Activated CD4-positive, alpha-beta T cell treated with anti-CD3 and anti-CD28 coated beads, Interleukin-2, amount 10 ng/mL, durations not matched to agents 24 days and 14 days (primary cell): ENCODE measurements at places on chromosomes 3 and 15.

DNA sequence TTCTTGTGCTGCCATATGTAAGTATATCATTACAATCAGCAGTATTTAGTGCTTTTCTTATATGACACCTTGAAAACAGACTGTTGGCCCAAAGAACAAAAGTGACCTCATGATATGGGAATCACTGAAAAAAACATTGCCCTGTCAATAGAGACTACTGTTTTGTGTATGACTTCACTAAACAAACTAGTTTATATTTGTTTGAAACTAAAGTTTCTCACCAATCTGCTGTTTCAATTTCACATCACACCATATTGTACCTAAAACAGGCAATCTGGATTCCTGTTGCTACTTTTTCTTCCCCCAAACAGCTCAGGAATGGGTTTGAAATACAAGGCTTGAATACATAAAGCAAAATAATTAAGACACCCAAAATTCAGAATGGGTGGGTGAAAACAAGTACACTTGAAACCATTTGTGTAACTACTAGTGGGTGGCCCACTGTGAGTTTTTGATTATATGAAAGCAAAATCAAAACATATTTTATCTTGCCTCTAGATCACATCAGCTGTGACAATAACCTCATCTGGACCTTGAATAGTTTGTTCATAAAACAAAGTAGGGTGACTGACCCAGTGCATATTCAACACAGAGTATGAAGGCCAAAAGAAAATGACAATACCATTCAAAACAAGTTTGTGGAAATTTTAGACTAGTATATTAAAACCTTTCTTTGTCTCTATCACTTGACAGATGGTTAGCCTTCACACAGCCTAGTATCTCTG is 5.9 kb downstream of the ZBTB20 start:
- DNase-seq, result no peak

DNA sequence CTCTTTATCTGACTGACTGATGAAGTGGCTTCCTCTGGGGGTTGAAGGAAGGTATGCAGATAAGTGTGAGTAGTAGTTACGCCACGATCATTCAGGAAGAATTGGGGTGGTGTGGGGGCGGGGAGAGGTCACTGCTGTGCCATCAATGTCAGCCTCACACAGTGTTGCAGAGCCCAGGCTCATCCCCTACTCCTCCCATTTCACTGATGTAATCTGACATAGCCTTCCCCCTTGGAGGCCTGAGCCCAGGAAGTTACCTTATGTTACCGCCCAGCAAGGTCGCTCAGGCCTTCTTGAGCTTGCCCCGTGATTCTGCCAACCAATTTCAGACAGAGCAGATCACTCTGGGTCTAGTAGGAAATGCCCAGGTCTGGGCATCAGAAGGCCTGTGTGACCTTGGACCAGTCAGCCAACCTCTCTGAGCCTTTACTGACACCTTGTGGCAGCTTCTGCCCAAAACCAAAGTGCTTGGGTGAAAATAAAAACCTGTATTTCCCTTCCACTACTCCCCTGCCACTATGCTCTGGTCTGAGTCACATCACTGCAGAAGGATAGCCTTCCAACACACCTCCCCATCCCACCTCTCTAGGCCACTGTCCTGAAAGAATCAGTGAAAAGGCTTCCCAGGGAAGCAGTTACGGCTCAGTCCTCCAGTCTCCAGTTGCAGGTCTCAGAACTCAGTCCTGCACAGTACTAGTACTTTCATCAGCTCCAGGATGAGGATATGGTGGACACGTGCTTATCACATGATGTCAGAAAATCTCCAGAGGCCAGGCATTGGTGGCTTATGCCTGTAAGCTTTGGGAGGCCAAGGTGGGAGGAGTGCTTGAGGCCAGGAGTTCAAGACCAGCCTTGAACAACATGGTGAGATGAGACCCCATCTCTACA is 28.1 kb upstream of the INSYN1 start:
- peak; percentile 60 for DNase-seq

DNA sequence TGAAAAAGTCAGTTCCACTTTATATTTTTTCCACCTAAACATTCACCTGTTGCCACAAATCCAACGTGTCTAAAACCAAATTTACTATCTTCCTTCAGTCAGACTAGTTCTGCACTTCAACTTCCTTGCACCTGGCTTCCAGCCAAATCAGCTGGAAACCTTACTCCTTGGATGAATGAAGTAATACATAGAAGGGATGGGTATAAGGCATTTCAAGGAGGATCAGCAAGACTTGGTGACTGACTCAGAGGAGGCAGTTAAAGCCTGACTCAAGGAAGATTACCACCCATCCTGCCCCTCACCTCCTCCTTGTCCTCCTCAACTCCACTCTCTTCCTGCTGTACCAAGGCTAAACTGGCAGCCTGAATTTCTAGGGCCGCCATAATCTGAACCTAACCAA is 37.1 kb downstream of the QTRT2 start:
- no peak for DNase-seq

DNA sequence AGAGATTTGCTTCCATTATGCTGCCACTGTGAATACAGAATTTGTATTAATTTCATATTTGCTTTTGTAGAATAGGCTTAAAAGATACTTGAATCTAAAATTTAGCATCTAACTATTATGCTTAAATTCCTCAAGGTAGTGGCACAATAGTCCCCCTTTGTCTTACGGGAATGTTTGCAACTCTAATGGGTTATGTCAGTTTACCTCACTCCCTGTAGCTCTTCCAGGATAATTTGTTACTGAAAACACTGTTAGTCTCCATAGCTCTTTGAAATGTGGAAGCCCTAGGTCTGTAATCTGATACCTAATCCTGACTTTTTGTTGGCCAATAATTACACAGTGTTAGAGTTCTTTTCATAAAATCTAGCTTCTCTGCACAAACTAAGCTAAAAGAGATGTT is 433.4 kb downstream of the PYDC2 start:
- no peak for DNase-seq

DNA sequence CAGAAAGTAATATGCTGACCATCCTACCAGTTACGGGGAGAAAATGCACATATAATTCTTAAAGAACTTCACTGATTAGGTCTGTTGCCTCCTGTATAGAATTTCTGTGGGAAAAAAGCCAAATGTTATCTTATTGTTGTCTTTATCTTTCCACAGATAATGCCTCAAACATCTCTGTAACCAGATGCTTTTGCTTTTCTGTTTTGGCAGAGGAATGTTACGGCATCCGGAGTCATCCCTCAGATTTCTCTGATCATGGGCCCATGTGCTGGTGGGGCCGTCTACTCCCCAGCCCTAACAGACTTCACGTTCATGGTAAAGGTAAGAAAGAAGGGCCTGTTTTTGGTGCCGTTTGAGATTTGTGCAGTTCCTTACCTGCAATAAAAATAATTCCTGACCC is 33.5 kb downstream of the PCCB start:
- DNase-seq, result no peak

- no peak for DNase-seq
Measured at GRCh38 chr3:13497386-13497785, 17.3 kb downstream of the HDAC11 start.

DNA sequence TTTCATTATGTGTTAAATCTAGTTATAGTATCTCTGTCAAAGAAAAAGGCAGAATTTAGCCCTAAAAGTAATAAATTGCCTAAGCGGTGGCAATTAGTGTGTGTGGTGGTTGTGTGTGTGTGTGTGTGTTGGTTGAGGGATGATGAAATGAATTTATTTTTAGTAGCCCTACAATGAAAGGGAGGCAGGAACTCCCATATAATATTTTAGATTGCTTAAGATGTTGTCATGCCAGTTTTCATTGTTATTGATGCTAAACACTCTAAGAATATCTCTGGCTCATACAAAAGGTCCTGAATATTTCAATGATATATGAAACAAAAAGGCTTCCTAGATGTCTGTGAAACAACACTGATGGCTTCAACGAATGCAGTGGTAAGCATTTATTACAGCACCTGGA is 140.6 kb upstream of the TBC1D5 start:
- DNase-seq, result no peak

GRCh38 chr3:49903451-49904424 is at the start of gene MST1R:
TSS of gene MST1R (minus strand) at chr3:49903873. CDS start at chr3:49903609, 264 bp downstream.
- peak; percentile 98 for DNase-seq

DNA sequence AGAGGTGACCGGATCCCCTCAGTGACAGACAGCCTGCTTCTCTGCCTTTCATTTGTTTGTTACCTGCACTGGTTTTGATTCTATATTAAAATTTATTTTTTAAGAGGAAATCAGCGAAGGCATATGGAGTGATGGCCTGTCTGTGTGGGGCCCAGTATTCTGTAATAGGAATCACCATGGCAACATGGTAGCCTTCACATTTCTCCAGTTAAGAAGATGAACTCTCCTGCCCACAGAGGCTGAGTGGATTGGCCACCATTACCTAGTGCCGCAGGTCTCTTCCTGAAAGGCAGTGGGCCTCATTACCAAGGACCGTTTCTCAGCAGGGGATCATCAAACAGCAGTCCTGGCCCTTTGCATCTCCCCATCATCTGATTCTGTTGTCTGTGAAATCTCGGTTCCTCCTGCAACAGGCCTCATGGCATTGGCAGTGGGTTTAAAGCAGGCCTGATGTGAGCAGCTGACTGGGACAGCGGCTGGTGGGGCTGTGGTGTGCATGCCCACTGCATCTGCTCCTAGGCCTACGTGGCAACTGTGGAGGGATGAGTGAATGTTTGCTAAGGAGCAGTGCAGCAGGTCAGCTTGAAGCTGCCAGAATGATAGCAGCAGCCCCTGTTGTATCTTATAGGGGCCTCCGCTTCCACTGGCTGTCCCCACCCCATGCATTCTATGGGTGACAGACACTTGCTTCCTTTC is 114.5 kb downstream of the CHCHD6 start:
- no peak for DNase-seq

DNA sequence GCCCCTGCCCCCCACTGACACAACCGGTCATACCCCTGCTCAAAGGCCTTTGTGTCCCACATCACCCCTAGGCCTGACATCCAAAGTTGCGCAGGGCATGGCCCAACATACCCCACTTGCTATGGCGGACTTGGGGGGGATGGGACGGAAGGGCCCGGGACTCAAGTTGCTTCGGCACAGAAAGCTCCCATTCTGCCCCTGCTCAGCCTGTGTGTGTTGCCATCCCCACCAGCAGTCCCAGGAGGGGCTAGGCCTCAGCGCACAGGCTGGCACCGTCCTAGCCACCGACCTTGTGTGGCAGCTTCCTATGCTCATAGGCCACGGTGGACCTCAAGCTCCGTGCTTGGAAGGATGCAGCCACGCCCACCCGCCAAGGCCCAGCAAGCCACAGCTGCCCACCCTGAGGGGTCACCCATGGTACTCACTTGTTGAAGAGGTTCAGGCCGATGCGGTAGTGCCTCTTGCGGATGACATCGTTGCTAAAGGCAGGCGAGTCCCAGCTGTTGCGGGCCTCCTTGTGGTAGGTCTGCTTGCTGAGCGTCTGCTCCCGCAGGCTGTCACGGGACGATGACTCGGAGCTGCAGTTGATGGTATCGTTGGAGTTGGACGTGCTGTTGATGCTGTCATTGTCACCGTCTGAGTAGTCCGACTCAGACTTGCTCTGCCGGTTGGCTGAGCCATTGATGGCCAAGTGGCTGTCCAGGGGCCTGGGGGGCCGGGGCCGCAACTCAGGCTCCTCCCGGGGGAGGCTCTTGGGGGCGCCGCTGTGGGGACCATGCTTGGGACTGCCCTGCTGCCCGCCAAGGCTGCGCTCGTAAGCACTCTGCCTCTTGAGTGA is 93.9 kb upstream of the RPL32 start:
- no peak for DNase-seq

- no peak for DNase-seq
Measured at GRCh38 chr15:80913541-80913940, 76.1 kb downstream of the MESD start.

GRCh38 chr15:40088929-40089755 is 19.5 kb downstream of the BMF start:
- no peak for DNase-seq

DNA sequence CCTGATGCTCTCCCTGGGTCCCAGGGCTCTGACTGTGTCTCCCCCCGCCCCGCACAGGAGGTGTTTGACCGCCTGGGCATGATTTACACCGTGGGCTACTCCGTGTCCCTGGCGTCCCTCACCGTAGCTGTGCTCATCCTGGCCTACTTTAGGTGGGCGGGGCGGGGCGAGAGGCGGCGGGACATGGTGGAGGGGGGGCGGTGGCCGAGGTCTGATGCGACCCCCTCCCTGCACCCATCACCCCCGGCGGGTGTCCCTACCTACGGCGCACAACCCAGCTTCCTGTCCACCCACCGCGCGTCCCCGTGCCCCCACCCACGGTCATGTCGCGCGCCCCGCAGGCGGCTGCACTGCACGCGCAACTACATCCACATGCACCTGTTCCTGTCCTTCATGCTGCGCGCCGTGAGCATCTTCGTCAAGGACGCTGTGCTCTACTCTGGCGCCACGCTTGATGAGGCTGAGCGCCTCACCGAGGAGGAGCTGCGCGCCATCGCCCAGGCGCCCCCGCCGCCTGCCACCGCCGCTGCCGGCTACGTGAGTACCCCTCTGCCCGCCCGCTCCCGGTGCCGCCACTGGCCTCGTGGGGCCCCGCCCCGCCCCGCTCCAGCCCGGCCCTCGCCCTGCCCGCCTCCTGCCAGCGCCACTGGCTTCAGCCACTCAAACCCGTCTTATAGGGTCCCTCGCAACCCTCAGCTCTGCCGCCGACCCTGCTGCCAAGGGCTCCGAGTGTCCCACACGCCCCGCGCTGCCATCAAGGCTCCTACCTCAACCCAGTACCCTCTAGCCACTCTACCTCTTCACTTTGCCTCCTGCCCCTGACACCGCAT is 21.0 kb downstream of the PTH1R start:
- no peak for DNase-seq

- DNase-seq, result peak; percentile 53
Measured at GRCh38 chr3:17745301-17745700, 2.9 kb upstream of the TBC1D5 start.

DNA sequence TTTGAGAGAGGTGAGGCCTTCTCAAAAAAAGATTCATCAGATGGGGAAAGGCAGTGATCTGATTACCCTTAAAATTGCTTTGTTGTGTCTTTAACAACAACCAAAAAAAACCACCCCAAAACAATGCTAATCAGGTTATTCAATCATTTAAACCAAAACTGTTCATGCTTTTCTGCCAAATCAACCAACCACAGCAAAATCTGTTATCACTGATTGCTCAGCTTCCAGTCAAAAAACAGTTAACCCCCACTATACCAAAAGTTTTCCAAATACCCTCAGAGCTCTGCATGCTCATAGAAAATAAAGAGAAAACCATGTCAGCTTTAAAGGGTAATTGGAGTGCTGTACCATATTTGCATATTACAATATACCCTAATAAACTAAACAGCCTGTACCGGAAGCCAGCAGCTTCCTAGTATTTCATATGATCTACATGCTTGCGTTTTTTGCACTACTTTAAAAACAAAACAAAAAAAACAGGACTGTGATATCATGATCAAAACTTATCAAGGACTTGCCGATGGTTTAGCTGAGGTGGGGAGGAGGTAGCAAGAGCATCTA is 22.8 kb downstream of the SATB1 start:
- DNase-seq, result peak; percentile 63

DNA sequence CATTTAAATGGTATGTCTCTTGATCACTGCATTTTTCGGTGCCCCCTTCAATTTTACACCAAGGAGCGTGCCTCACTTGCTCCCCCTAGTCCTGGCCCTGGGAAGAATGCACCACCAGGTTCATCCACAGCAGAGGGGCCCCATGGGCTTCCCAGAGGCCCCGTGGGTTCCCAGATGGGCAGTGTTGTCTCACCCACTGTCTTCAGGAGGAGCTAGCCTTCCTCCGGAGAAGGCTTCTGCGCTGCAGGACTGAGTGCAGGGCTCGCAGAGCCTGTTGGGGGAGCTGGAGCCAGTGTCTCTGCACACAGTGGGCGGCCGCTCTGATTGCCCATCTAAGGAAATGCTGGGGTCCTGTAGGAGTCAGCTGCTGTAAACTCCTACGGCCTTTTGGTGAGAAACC is 45.9 kb downstream of the POLR2M start:
- DNase-seq, result no peak
